ENCODE measurements at places on chromosomes 6 and 20.
A peak's percentile ranks its signal among the peaks of the same experiment; 100 is the strongest.

DNA sequence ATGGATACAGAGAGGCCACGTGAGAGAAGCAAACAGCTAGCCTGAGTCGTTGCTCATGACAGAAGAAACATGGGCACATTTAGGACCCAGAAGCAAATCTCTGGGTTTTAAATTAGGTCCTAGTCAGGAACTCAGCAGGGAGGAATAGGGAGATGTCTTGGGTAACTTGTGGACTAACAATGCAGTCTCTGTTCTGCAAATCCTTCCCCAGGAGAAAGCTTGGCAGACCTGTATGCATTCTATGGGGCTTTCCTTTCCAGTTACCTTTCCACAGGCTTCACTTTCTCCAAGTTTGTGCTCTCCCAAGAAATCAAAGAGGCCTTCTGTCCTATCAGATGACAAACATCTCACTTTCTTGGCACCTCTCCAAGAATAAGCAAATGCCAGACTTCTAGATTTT lies 47.2 kb upstream of the PLCB4 start:
- DNase-seq = no peak

- no peak for DNase-seq
Observed at GRCh38 chr6:166257911-166258318, 50.3 kb downstream of the PRR18 start.

DNA sequence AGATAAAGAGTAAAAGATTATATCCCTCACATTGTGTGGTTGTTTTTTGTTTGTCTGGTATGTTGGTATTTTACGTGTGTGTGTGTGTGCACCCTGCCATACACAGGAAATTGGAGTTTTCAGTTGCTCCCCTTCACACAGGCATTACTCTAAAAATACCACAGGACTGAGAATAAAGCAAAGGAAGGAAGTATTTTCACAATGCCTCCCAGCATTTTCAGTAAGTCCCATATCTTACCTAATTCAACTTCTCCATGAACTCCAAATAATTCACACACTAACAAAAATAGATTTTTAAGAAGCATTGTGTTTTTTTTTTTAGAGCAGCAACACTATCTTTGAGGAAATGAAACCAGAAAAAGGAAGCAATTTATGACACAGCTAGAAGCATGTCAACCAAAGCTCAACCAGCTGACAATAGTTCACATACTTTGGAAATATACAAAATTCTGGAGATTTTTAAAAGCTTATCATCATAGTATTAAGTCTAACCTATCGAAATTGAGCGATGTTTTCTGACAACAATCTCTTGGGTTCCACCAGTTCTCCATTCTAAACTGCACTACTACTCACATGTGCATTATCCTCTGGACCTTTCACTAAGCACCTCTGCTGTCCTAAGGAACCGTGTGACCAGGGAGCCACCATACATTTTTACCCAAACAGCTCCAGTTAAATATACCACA lies 2.1 kb downstream of the UBE2J1 start:
- no peak for DNase-seq

DNA sequence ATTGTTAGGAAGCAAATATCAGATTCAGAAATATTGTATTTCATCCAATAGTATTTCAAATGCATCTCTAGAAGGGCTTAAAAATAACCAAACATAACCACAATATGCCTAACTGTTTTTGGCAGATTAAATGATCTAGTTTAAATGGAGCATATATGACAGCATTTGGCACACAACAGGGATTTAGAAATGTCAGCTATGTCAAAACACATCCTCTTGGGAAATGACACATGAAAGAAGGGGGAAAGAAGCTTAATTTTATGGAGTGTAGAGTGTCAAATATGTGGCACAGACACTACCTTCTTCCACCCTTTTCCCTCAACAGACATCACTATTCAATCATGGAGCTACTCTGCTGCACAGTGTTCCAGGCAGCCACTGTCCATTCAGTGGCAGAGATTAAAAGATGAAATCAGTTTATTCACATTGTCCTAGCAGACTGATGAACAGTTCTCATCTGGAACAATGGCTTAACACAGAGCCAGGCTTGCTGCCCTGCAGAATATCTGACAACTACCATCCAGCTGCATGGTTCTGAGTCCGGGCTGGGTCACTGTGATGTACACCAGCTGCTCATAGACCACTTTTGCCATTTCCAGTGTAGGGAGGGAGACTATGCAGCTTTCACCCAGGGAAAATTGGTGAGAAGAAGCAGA lies 349.8 kb downstream of the DHX35 start:
- DNase-seq = no peak

- no peak for DNase-seq
Observed at GRCh38 chr6:1665214-1665613, 55.5 kb downstream of the FOXC1 start.

- DNase-seq = no peak
Observed at GRCh38 chr6:122798099-122798641, 9.1 kb downstream of the SMPDL3A start.

- DNase-seq = no peak
Observed at GRCh38 chr6:69768664-69769063, 28.1 kb downstream of the LMBRD1 start.

DNA sequence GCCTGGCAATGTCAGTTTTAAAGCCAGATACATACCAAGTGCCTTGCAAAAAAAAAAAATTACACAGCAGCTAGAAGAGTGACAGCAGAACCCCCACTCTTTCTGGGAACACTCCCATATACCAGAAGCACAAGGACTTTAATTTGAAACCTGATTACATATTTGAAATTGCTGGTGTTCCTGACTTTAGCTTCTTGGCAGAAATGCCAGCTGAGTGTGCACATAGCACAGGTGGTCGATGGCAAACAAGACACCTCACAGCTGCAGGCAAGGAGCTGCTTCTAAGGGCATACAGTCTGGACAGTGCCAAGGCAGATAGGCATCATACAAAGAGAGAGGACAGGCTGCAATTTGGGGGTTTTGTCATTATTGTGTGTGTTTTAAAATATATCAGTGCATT lies 150.7 kb upstream of the SGK1 start:
- DNase-seq = no peak

DNA sequence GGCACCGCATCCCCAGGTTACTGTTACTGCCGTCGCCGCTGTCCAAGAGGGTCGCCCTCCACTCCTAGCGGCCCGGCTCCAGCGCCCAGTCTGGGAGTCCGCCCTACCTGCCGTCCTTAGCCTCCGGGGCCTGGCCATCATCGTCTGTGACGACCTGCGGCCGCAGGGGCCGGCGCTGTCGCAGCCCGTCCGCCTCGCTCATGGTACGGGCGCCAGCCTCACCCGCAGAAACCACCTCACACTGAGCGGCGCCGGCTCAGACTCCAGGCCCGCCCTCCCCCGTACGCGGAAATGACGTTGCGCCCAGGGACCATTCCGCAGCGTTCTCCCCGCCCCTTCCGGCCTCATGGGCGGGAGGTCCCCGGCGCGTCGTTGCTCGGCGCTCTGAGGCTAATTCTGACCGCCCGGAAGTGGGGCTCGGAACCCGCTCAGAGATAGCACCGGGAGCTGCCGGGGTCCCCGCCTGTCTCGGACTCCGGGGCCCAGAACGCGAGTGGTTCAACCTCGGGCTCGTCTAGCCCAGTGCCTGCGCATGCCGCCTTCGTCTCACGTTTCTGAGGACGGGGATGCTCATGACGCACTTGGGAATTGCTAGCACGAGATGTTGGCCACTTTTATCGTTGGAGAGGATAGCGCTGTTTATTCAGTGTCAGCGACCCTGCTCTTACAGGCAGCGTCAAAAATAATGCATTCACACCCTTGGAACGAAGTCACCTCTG lies at the start of gene APMAP:
APMAP (minus strand) TSS at position 265 of the 719 bp plus-strand sequence; CDS start at position 202, 63 bp downstream.
- peak; percentile 91 for DNase-seq

DNA sequence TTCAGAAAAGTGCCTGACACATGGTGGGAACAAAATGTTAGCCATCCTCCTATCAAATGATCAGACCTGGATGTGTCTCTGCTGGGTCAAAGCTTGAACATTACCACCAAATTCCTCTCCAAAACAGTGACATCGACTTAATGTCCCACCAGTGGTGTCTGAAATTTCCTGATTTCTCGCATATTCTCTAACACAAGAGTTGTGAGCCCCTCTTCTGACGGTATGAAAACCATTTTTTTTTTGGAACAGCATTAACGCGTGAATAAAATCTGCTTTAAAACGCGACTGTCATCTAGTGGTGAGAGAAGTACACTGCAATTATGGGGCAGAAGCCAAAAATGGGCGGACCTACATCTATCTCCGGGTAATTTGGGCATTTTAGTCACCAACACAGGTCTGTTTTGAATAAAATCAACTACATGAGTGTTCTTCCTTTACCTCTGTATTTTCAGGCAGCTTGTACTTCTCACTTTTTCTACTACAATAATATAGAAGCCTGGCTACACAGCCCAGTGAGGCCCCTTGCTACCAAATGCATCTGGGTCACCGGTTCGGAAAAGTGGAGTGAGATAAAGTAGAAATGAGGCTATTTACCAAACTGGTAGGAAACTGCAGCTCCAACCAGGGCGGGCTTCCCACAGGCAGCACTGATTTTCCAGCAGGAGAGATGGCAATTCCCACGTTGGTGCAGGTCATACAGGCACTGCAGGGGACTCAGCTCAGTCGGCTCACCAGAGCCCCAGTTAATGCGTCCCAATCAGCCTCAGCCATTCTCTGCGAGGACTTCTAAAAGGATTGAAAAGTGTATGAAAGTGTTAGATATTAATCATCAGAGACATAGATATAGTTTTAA lies 27.4 kb downstream of the MGME1 start:
- DNase-seq = peak; percentile 22

DNA sequence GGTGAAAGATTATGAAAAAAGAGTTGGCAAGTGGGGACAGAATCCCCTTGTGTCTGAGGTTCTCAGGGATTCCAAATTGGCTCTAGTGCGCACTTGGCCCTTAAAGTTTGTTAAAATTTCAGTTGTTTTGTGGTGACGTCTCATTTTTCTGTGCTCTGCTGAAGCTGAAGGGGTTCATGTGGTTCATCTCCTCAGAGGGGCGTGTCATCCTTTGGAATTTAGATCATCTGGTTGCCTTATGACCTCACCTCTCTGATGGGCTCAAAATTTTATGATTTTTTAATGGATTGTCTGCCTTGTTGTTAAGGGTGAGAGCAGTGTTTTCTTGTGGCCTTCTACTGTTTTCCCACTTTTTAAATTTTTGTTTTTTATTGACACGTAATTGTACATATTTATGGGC lies 20.3 kb downstream of the CYB5R4 start:
- DNase-seq = no peak

- DNase-seq = no peak
Observed at GRCh38 chr6:89100114-89100513, 17.8 kb downstream of the SRSF12 start.

- DNase-seq = no peak
Observed at GRCh38 chr6:40817369-40817768, 221.7 kb downstream of the UNC5CL start.

- DNase-seq = no peak
Observed at GRCh38 chr6:152124429-152125074, 317.1 kb downstream of the ESR1 start.

DNA sequence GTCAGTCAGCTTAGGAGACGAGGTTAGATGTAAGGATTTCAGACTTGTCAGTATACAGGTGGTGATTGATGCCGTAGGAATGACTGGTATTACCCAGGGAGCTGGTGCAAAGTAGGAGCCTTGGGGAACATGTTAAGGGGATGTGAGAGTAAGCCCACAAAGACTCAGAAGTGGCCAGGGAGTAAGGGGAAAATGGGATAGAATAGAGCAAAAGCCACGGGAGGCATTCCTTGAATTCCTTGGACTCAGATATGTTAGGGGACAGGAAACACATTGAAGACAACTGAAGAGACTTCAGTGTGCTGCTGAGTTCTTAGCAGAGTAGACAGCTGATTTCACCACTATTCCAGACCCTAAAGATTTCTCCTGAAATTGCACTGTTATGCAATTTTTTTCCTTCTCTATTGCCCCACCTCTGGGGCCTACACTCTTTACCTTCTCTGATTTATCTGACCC lies 1.2 kb upstream of the ACAT2 start:
- DNase-seq = no peak

GRCh38 chr6:34125939-34126338 lies 19.9 kb downstream of the GRM4 start:
- no peak for DNase-seq

DNA sequence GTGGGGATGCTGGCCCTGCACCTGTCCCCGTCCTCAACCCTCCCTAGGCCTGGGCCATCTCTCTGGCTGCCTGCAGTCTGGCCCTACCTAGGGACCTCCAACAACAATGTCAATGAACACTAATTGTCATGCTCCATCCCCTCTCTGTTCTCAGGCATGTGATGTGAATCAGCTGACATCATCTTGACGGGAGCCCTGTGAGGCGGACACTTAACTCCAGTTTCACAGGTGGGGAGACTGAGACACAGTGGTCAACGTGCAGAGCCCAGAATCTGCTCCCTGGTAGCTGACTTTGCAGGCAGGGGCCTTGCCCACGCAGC lies 762 bp upstream of the TCEA2 start:
- no peak for DNase-seq

- DNase-seq = no peak
Observed at GRCh38 chr6:53282234-53282633, 66.5 kb downstream of the ELOVL5 start.
